AG04449 (cell line): ENCODE measurements at places on chromosomes 5 and 9.

DNA sequence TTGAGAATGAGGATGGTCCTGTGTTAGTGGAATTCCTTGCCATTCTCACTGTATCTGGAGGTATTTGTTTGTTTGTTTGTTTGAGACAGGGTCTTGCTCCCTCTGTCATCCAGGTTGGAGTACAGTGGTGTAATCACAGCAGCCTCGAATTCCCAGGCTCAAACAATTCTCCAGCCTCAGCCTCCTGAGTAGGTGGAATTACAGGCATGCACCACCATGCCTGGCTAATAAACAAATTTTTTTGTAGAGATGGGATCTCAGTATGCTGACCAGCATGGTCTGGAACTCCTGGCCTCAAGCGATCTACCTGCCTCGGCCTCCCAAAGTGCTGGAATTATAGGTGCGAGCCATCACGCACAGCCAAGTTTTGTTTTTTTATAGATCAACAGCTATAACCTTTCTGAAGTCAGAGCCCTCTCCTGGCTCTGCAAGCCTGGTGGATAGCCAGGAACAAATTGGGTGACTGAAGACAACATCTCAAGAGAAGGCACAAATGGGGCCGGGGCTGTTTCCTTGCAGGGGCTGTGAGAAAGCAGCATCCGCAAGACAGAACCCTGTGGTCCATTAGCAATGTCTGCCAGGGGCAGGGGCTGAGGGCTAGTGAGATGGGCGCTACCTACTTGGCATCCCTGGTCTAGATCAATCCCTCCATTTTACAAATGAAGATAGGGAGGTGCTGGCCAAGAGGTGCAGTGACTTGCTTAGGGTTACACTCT lies 18.8 kb downstream of the SH3PXD2B start:
- DNase-seq = no peak

DNA sequence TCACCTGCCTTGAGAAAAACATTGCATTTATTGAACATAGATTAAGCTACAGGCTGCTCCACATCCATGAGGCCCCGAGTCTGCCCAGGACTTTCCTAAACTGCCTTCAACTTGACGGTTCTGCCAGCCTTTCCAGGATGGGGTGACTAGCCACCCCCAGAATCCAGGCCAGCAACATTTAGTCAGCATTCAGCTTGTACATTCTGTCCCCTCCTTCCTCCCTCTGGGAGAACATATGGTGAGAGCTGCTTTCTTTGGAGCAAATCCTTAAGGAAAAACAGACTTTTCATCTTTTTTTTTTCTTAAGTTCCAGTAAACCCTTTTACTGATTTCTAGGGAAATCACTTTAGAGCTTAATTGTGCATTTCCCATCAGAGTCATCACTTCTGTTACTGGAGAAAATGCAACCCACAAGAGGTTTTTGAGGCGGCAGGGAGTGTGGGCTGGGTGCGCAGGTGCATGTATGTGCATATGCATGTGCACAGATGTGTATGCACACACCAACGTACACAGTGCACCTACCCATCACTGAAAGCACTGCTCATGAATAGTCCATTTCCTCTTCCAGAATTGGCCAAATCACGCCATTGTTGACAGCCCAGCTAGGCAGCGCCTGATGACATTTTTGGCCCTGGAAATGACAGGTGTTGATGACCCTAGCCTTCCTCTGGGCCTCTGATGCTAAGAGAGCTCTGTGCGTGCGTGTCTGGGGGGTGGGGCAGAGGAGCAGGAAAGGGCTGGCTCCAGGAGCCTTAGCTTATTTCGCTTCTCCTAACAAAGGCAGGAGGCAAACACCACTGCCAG lies 145.6 kb downstream of the HSD17B3 start:
- DNase-seq = no peak

- no peak for DNase-seq
Measured at GRCh38 chr5:61397238-61397637, 65.2 kb downstream of the ZSWIM6 start.

DNA sequence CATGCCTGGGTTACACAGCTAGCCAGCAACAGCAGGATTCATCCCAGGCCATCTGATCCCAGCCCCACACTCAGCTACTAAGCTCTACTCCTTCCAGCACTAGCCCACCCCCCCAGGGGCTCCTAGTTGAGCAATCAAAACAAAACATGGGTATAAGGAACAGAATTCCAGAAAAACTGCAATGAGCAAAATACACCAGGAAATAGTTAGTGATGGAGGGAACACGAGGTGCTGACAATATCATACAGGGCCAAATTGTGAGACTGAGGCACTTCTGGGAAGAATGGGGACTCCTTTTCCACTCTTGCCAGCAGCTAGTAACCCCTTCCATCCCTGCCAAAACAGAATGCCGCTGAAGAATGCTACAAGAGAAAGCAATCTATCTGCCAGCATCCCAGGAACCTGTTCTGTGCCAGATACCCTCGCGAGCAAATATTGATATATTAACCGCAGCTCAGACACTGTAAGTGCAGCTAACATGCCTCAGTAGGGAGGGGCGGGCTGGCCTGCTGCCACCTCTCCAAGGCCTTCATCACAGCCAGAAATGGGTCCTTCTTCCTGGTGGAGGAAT lies 161.4 kb downstream of the SLIT3 start:
- no peak for DNase-seq

DNA sequence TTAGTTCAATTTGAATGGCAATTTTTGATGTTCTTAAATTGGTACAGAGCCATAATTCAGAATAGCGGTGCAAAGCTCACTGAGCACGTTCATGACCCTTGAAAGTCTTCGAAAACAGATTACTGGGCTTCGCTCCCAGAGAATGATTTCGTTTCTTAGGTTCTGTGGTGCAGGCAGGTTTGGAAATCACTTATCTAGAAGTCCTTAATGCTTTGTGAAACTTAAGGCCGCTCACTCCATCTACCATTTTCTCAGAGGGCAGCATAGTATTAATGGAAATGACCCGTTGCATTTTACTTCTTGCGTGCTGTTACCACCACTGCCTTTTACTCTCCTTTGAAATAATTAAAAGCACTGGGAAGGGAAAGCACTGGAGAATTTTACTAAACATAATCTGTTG lies 2.9 kb upstream of the MAT2B start:
- DNase-seq = no peak

DNA sequence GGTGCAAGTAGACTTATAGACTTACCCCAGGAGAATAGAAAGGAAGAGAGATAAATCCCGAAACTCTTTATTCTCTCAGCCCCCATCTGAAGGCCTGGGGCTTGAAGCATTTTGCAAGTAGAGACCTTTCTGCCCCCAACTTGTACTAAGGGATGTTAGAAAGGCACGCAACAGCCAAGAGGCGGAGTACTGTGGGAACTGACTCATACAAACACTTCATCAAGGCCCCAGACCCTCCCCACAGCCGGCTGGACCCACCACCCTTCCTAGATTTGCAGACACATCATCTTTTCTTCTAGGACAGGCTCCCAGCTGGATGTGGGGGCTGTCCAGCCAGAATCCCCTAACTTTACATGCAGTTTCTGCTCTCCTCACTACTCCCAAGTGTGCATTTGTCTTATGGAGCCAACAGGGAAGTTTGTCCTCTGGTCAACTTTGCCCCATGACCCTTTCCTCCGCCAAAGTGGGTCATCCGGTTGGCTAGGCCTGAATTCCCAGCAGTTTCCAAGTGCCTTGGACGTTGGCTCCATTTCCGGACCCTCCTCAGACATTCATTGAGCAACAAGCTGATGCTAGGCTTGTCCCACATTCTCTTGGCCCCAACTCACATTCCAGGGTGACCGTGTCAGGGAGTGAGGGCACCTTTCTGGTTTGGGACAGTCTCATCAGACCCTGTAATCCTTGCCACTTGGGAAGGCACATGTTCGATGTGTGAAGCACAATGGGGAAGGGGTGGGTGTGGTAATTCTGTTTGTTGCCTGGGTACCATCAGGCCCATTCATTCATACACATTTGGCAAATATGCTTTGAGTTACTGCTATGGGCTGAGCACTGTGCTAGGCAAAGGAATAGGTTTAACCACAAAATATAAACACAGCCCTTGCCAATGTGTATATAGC lies 64.6 kb downstream of the ABLIM3 start:
- DNase-seq = no peak

- no peak for DNase-seq
Measured at GRCh38 chr9:131299346-131299960, 9.9 kb downstream of the PLPP7 start.

- DNase-seq = no peak
Measured at GRCh38 chr9:121997791-121998190, 95.3 kb downstream of the TTLL11 start.

- DNase-seq = no peak
Measured at GRCh38 chr9:93827545-93828330, 127.4 kb downstream of the BARX1 start.

DNA sequence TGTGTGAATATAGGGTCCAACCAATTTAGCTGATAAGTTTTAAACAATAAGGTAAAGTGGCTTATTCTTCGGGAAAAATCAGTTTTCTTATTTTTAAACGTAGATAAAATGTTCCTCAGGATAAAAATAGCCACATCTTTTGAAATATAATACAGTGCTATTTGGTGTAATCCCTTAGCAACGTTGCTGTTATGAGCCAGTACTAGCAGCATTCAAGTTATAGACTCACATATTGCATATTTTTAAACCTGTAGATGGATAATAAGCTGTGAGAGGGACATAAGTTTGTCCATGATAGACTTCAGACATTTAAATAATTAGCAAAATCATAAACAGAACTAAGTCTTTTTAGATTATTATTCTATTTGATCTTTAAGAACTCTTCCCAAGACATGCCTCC lies 6.3 kb downstream of the PDE4D start:
- DNase-seq = no peak

DNA sequence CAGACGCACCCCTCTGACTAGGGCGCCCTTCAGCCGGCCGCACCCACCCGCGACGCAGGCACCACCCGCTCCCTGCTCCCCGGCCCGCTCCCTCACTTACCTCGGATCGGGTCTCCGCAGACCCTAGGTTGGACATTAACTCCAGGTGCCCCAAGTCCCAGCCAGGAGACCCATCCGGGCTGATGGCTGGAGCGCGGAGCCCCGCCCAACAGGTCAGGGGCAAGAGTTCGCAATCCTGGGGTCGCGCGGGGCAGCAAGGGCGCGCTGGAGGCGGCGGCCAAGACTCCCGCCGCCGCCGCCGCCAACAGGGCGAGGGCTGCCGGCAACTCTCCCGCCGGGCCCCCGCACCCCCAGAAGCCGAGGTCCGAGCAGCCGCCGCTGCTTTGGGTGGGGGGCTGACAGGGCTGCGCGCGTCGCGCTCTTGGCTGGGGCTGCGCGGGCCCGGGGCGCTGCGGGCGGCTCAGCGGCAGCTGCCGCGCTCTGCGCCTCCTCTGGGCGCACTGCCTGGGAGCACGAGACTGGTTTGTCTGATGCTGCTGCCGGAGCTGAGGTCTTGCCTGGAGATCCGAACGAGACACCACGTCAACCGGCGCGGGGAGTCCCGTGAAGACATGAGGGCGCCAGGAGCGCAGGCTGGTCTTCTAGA lies at the start of gene GDNF:
Gene GDNF (minus strand): TSS at position 635 of the 646 bp plus-strand sequence. CDS start 5,245 bp downstream, outside the sequence.
- DNase-seq = no peak

- DNase-seq = no peak
Measured at GRCh38 chr9:113567361-113568080, 104.0 kb downstream of the RGS3 start.

GRCh38 chr9:32424616-32425015 lies 40.2 kb downstream of the ACO1 start:
- no peak for DNase-seq

DNA sequence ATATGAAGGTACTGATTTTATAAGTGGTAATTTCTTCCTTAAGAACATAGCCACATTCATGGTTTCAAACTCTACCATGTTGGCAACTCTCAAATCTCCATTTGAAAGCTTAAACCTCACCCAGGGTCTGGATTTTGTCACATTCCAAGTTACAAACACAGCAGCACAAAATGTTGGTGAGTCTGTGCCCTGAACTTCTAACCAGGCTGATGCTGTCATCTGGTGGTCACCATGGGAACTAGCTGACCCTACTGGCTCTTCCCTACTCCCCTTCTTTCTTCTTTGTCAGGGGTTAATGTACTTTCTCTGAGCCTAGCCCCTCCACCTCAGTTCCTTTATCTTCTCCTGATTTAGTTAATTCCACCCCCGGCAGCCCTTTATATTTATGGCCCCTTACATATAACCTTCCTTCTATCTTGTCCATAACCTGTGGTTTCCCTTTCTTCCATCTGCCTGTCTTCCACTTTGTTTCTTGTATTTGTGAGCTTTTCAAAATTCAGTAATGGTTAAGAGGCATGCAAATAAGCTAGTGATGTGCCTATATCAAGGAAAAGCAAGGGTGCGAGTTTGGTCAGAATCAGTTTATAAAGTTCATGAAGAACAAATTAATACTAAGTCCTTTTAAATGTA lies 35.9 kb downstream of the TGFBR1 start:
- DNase-seq = no peak

- no peak for DNase-seq
Measured at GRCh38 chr5:126198531-126198930, 224.7 kb upstream of the GRAMD2B start.

GRCh38 chr5:144048259-144048856 lies 122.1 kb downstream of the YIPF5 start:
- no peak for DNase-seq

DNA sequence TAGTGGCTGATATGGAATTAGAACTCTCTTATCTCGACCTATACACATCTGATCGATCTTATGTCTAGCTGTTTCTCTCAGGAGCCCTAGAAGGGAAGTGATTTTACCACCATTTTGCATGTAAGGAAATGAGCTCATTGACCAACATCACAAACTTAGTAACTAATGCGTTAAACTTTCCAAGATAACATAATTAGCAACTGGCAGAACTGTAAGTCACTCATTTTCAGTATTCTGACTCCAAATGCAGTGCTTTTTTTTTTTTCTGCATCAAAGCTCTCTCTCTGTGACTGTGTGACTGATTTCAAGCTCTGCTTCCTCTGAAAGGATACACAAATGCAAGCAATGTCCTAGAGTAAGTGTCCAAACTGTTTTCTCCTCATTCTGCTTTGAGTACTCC lies 68.1 kb upstream of the FBXL7 start:
- DNase-seq = no peak

DNA sequence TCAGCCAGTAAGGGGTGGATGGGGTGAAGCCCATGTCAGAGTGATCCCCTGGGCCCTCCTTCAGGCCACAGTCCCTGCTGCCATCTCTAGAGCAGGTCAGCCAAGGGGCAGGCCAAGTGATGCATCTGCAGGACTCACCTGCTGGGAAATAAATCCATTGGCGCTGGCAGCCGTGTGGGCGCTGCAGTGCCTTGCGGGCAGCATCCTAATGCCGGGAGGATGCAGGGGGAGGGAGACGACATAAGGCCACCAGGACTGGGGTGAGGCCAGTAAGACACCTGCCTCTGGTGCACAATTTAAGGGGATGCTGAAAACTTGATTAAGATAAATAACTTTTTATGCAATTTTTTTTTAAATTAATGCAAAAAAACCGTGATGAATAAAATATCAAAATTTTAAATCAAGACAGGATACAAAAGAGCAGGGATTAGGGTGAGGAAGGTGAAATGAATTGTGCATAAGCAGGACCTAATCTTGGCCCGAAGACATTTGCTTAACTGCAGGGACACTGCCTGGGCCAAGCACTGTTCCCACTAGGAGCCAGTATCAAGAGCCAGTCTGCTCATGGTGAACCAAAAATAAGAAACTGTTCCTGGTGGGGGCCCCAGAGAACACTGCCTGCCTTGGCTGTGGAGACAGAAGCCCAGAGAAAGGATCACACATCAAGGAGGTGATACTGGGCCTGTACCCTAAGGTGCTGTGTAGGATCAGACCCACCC lies 67.5 kb upstream of the CPLX2 start:
- no peak for DNase-seq

GRCh38 chr5:31047621-31048020 lies 145.9 kb upstream of the CDH6 start:
- DNase-seq = no peak

- DNase-seq = no peak
Measured at GRCh38 chr5:150156027-150156368, 353 bp upstream of the PDGFRB start.

- DNase-seq = peak; percentile 63
Measured at GRCh38 chr9:22237497-22238363, 208.9 kb upstream of the DMRTA1 start.
